ENCODE measurements at places on chromosomes 5 and 9. TPM values are rescaled to one million over a fixed set of nuclear protein-coding genes. Genes with fewer than 3 reads are reported as not detected.

GDNF gene
- not detected for total RNA-seq

PCDHB10 gene
- 1.0 TPM for total RNA-seq

SPRY4 gene
- total RNA-seq = 9.7 TPM

DDX46 gene
- total RNA-seq = 23.9 TPM

FAM169A gene
- total RNA-seq = 0.45 TPM

ECSCR gene
- 217 TPM for total RNA-seq

LAMC3 gene
- under 0.01 TPM for total RNA-seq

MYOT gene
- not detected for total RNA-seq

C7 gene
- total RNA-seq = 0.09 TPM

ADAMTSL2 gene
- 0.75 TPM for total RNA-seq

C5orf52 gene
- not detected for total RNA-seq

FOXD4L4 gene
- total RNA-seq = 0.09 TPM

ZNF454 gene
- total RNA-seq = 1.2 TPM

IL4 gene
- total RNA-seq = not detected

PCDHB11 gene
- total RNA-seq = 0.38 TPM

CSNK1G3 gene
- 52.6 TPM for total RNA-seq

LPAR1 gene
- total RNA-seq = 3.3 TPM

SLC6A19 gene
- not detected for total RNA-seq

HNRNPH1 gene
- total RNA-seq = 891 TPM

PCDHB4 gene
- 0.09 TPM for total RNA-seq

SV2C gene
- not detected for total RNA-seq

SOX30 gene
- total RNA-seq = not detected

GCNT4 gene
- 0.56 TPM for total RNA-seq

FOXE1 gene
- total RNA-seq = not detected

SMIM33 gene
- total RNA-seq = not detected

SCGB3A2 gene
- not detected for total RNA-seq

DIPK1B gene
- 100 TPM for total RNA-seq

MYORG gene
- 2.4 TPM for total RNA-seq

NTNG2 gene
- 0.28 TPM for total RNA-seq

UBQLN1 gene
- 108 TPM for total RNA-seq

RNF208 gene
- total RNA-seq = 0.19 TPM

CAMK4 gene
- total RNA-seq = 4.9 TPM

CARTPT gene
- not detected for total RNA-seq

GABRA6 gene
- not detected for total RNA-seq

QRFP gene
- not detected for total RNA-seq

PPP1R26 gene
- total RNA-seq = 14.8 TPM

PCYOX1L gene
- 11.4 TPM for total RNA-seq

PDE6A gene
- under 0.01 TPM for total RNA-seq

MRPL36 gene
- total RNA-seq = 58.5 TPM

EIF4E1B gene
- not detected for total RNA-seq

SH3TC2 gene
- 6.0 TPM for total RNA-seq

NIPAL4 gene
- not detected for total RNA-seq

STK10 gene
- 37.5 TPM for total RNA-seq

GPR150 gene
- 0.19 TPM for total RNA-seq

ARSI gene
- total RNA-seq = 0.09 TPM

TMEM252 gene
- total RNA-seq = not detected

CDH6 gene
- 10.6 TPM for total RNA-seq

SH3RF2 gene
- total RNA-seq = 4.3 TPM

PDLIM4 gene
- 63.1 TPM for total RNA-seq

IFNA10 gene
- total RNA-seq = not detected

KLHL3 gene
- total RNA-seq = 13.2 TPM

ARL14EPL gene
- not detected for total RNA-seq

CDH9 gene
- not detected for total RNA-seq

SNCB gene
- 0.09 TPM for total RNA-seq
